ENCODE measurements at places on chromosomes 1 and 21.
A peak's percentile ranks its signal among the peaks of the same experiment; 100 is the strongest.

GRCh38 chr1:243974451-243975292, 76.4 kb upstream of the ZBTB18 start:
- H3K4me3 ChIP-seq, result no peak overlapping the region
- no peaks in the 10 kb centered on the region for H3K36me3 ChIP-seq
- H3K27ac ChIP-seq, result no peak overlapping the region
- no peak for DNase-seq
- H3K27me3 ChIP-seq, result peaks cover 5% of the 10 kb centered on the region
- H3K4me1 ChIP-seq, result no peaks in the 10 kb centered on the region

GRCh38 chr21:44940116-44940631, 345 bp downstream of the SLX9 start:
- peaks cover 36% of the 10 kb centered on the region for H3K4me1 ChIP-seq
- DNase-seq, result no peak
- peaks cover 17% of the 10 kb centered on the region for H3K36me3 ChIP-seq

DNA sequence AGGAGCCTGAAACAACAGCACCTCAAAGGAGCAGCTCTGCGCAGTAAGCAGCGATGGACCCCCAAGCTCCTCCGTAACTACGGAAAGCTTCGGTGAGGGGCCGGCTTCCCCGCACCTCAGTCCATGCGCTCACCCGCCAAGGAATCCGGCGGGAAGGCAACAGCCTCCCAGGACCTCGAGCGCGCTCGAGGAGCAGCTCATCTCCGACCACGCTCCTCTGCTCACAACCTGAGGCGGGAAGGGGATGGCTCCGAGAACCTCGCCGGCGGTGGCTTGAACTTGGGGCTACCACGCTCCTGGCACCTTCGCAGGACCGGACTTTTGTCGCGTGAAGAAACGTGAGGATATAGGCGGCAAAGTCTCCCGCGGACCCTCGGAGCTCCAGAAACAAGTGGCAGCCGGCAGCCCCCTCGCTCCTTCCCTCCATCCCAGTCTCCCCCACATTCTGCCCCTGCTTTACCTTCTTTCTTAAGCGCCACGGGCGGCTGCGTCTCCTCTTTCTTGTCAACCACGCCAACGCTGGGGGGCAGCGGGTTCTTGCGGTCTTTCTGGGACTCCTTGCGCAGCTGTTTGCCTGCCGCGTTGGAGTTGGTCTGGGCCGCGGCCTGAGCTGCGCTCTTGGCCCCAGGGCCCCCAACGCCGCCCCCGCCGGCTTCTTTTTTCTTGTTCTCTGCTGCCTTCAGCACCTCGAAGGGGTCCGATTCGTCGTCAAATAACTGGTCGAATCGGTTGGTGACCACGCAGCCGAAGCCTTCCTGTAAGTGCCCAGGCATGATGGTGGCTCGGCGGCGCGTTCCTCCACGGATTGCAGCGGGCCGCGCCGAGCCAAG, 459 bp downstream of the SERBP1 start:
- H3K4me3 ChIP-seq, result peak overlapping the region; percentile 98
- peaks cover 52% of the 10 kb centered on the region for H3K4me1 ChIP-seq
- H3K36me3 ChIP-seq, result peaks cover 65% of the 10 kb centered on the region
- H3K27ac ChIP-seq, result peak overlapping the region; percentile 99
- H3K27me3 ChIP-seq, result peaks cover 5% of the 10 kb centered on the region

GRCh38 chr1:81345110-81345509, 455.6 kb upstream of the ADGRL2 start:
- DNase-seq, result no peak
- no peak overlapping the region for H3K4me3 ChIP-seq
- no peaks in the 10 kb centered on the region for H3K4me1 ChIP-seq
- H3K36me3 ChIP-seq, result no peaks in the 10 kb centered on the region
- no peak overlapping the region for H3K27ac ChIP-seq
- no peaks in the 10 kb centered on the region for H3K27me3 ChIP-seq

DNA sequence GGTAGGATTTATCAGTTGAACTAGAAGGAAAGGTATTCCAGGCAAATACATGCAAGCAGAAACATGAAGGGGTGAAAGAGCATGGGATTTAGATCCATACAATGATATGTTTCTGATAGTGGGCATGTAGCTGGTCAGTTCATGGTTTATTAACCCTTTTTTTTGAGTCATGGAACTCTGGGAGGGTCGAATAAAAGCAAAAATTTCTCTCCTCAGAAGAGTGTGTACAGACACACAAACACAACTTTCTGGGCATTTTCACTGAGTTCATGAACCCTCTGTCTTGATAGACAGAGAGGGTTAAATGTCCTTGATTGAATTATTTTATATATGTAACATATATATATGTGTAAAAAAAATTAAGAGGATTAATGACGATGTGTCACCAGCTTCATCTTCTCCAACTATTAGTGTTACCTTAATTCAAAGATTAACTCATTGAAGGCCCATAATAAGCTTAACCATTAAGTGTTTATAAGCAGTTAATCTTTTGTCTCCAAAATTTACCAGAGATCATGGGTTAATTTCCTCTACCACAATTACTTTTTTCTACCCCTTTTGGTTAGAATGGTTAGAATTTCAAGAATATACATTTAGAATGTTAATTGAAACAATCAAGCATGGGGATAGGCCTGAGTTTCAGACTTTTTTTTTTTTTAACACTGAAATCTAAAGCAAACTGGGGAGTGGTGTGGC, 4.6 kb downstream of the JUN start:
- DNase-seq, result no peak
- H3K36me3 ChIP-seq, result peaks cover 19% of the 10 kb centered on the region
- no peak overlapping the region for H3K27ac ChIP-seq
- peaks cover 18% of the 10 kb centered on the region for H3K4me1 ChIP-seq
- peaks cover 3% of the 10 kb centered on the region for H3K27me3 ChIP-seq

DNA sequence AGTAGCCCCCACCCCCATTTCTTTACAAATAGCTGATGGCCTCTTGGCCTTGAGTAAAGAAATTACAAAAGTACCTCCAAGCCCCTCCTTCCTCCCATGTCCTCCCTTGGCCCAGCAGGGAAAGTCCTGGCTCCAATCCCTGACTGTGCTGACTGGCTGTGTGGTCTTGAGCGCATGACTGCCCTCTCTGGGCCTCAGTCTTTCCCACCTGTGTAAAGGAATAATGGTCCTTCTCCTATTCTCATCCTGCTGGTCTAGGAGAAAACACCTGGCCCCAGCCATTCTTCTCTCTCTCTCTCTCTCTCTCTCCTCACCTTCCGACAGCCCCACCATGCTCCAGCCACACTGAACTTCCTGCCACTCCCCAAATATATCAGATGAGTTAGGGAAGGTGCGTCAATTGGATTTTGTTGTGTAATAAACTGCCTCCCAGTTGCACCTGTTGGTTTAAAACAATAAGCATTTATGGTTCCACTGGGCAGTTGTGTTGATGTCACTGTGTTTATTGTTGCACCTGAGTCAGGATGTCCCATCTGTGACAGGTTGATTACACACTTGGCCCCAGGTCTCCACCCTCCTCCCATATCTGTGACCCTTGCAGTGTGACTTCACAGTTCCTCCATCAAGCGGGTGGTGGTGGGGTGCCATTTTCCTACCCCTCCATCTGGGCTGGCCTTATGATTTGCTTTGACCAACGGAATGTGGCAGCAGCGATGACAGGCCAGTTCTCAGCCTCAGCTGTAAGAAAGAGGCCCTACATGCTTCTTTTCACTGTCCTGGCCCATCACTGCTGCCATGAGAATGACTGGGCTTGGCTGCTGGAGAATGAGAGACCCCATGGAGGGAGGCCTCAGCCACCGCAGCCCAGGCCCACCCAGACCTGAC, 22.3 kb upstream of the LRP8 start:
- H3K4me1 ChIP-seq, result no peaks in the 10 kb centered on the region
- H3K27me3 ChIP-seq, result no peaks in the 10 kb centered on the region

- no peaks in the 10 kb centered on the region for H3K27me3 ChIP-seq
- H3K36me3 ChIP-seq, result no peaks in the 10 kb centered on the region
- no peak overlapping the region for H3K4me3 ChIP-seq
- H3K4me1 ChIP-seq, result no peaks in the 10 kb centered on the region
- DNase-seq, result no peak
- no peak overlapping the region for H3K27ac ChIP-seq
Measured at GRCh38 chr1:183730886-183731573, 73.9 kb upstream of the RGL1 start.

DNA sequence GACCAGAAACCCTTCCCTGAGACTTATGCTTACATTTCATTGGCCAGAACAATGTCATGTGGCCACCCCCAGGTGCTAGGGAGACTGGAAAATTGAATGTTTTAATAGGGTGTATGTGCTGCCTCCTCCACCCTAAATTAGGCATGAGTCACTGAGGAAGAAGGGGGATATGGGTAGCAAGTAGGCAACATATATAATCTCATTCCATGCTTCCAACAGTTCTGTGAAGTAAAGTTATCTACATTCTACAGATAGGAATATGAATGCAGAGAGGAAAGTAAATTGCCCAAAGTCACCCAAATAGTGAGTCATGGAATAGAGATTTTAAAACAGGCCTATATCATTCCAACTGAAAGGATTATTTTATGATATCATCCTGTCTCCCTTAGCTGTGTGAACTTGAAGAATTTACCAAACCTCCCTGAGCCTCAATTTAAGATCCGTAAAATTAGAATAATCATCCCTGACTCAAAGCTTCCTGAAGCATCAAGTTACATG, 168.6 kb upstream of the FGGY start:
- DNase-seq, result no peak
- H3K27ac ChIP-seq, result no peak overlapping the region
- H3K36me3 ChIP-seq, result no peaks in the 10 kb centered on the region
- peaks cover 3% of the 10 kb centered on the region for H3K27me3 ChIP-seq

DNA sequence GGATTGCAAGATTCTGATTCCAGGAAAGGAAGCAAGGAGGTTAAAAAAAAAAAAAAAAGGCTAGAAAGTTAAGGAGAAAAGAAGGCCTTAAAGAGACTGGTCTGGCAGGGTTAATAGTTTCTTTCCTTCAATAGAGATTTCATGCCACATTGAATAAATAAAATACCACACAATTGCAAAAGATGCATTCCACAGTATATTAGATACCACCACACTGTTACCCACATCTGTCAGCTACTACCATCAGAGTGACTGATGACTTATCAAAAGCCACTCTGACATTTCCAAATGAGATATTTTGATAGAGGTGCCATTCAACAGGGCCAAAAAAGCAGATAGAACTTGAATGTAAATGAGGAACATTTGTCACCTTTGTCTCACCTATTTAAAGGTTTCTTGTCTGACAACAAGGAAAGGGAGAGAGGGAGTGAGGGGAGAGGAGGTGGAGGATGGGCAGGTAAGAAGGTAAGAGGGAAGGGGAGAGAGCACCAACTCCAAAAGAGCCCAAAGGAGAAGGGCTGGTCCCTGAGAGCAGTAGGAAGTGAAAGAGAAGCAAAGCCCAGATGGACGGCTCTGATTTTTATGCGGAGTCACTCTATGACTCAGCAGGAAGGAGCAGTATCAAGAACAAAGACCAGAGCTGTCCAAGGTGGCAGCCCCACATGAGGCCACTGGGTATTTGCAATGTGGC, 38.3 kb downstream of the LRRN2 start:
- H3K4me3 ChIP-seq, result no peak overlapping the region
- peaks cover 4% of the 10 kb centered on the region for H3K4me1 ChIP-seq
- no peak overlapping the region for H3K27ac ChIP-seq
- no peaks in the 10 kb centered on the region for H3K27me3 ChIP-seq
- no peak for DNase-seq

DNA sequence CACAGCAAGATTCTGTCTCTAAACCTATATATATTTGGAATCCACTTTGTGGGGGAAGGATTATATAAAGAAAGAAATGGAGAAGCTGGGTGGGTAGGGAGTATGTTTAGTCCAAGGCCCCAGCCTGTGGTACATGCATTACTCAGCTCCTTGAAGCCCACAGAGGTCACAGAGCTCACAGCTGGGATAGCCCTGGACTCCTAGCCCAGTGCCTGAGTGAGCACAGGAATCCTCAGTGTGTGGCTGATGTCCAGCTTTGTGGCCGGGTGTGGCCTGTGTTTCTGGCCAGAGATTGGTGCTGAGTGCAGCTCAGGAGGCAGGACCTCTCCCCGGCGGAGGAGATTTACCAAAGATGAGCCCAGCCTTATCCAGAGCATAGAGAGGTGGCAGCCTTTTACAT, 7.6 kb downstream of the CAPN9 start:
- no peaks in the 10 kb centered on the region for H3K4me1 ChIP-seq
- H3K27ac ChIP-seq, result no peak overlapping the region
- peaks cover 14% of the 10 kb centered on the region for H3K27me3 ChIP-seq
- no peak overlapping the region for H3K4me3 ChIP-seq
- no peak for DNase-seq

GRCh38 chr21:36501589-36501892, 21.6 kb upstream of the CLDN14 start:
- no peaks in the 10 kb centered on the region for H3K4me1 ChIP-seq
- H3K27me3 ChIP-seq, result peaks cover 10% of the 10 kb centered on the region
- DNase-seq, result no peak
- no peak overlapping the region for H3K4me3 ChIP-seq

GRCh38 chr1:41282679-41283317, 40.7 kb upstream of the SCMH1 start:
- H3K27ac ChIP-seq, result no peak overlapping the region
- no peaks in the 10 kb centered on the region for H3K4me1 ChIP-seq
- peaks cover 40% of the 10 kb centered on the region for H3K27me3 ChIP-seq
- DNase-seq, result peak; percentile 29

Data from activated naive CD8-positive, alpha-beta T cell treated with anti-CD3 and anti-CD28 coated beads for 36 hours (primary cell).